CD4-positive, alpha-beta T cell treated with Interleukin-1 beta for 1 hour (primary cell): ENCODE measurements at places on chromosomes 5 and 9.

GRCh38 chr9:137077010-137077747 is at the start of gene UAP1L1:
Gene UAP1L1, plus strand, starts transcription at chr9:137077517. Its CDS starts 16 bp downstream, at chr9:137077533.
- DNase-seq, result peak; percentile 70

DNA sequence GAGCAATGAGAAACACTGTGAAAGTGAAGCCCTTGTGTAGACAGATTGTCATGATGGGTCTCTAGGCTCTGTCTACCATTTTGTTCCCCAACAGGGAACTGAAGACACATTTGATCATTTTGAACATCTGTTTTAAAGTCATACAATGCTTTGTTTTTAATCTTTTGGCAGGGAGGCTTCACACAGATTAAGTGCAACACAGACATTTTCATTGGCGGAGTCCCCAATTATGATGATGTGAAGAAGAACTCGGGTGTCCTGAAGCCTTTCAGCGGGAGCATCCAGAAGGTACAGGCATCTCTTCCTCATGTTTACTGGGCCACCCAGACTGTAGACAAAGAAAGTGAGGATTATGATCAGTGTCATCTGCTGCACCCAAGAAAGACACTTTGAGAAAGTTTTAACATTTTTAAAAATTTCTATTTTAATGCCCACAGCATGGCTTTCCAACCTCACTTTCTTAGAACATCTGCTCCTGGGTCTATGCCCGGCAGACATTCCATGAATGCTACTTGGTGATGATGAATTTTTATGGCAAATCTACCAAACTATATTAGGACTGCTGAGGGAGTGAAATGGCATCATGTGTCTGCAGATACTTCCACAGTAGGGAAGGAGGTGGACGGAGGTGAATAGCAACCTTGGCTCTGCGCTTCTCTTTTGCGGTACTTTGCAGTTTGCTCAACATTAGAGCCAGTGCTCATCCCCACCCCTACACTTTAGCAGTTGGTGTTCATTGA is 121.3 kb downstream of the LIFR start:
- no peak for DNase-seq

DNA sequence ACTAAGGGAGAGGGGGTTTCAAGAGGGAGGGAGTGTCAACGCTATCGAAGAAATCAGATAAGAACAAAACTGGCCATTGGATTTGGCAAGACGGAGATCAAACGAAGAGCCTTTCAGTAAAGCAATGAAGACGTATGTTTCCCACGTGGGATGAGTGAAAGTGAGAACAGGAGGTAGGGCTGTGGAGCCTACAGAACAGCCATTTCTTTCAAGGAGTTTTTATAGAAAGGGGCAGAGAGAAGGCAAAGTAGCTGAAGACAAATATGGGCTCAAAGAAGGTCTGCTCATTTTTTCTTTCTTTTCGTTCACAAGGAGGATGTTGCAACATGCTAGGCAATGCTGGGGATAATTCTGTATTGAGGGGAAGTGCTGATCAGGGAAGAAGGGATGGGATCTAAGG is 98.3 kb downstream of the SUSD1 start:
- no peak for DNase-seq

DNA sequence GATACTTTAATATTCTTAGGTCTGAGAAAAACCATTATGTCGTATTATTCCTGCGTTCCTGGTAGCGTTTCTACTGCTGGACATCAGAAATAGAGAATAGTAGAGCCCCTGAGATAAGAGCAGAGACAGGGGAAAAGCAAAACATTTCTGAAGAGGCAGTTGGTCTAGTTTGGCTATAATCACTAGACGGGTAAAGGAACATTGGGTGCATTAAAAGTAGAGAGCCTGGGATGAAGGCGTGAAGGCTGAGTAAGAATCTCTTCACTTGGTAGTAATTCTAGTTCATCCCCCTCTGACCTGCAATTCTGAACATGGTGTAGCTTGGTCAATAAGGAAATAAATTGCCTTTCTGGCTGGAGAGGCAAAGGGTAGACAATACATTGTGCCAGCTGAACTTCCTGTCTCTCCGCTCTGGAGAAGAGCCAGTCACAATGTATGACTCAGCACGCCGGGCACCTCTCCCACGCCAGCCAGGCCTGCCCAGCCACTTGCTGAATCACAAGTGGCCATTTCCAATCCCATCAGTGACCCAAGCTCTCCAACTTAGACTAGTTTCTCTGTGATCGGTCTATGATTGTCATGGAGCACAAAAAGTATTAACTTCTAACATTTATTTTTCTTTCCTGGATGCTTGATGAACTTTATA is 75.4 kb downstream of the STK32A start:
- peak; percentile 48 for DNase-seq

DNA sequence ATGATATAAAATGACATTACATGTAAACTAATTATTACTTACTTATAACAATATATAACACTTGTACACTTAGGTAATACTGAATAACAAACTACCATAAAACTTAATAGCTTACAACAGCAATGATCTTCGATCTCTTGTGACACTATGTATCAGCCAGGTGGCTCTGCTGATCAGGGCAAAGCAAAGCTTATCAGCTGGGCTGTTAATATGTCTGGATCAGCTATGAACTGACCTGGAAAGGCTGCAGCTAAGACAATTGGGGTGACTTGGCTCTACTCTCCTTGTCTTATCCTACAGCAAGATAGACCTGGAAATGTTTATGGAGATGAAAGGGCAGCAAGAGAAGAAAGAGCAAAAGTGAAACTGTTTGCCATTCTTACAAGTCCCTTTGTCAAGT is 511.3 kb downstream of the TLR4 start:
- DNase-seq, result no peak

DNA sequence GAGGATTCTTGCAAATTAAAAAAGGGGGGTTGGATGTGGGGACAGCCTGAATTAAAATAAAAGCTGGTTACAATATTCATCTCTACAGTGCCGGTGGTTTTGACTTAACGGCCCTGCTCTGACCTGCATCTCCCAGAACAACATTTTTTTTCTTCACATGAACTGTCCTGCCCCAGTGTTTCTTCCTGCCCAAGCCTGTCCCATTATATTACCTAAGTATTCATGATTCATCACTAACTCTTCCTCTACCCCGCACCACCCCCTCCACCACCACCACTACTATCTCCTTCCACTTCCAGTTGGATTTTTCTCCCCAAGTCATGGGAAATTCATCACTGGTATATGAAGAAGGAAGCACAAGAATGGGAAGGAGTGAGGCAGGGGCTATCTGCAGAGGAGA is 90.1 kb downstream of the ZFAND5 start:
- DNase-seq, result no peak

GRCh38 chr9:91547081-91547480 is 123.4 kb upstream of the NFIL3 start:
- DNase-seq, result no peak

DNA sequence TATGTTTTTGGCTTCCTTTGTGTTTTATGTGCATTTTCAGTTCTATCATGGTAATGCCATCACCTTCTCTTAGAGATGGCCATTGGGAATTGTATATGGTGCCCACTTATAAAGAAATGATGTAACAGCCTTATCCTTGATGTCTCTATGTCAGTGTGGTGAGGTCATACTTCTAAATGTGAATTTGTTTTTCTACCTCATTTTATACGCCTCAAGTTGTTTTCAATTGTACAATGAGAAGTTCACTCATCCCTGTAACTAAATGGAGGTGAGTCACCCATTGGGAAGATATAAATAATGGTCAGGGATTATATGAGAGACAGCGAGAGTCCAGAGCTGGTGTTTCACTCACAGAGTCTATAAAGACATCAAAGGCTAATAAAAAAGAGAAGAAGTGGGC is 402.4 kb downstream of the AGTPBP1 start:
- no peak for DNase-seq

DNA sequence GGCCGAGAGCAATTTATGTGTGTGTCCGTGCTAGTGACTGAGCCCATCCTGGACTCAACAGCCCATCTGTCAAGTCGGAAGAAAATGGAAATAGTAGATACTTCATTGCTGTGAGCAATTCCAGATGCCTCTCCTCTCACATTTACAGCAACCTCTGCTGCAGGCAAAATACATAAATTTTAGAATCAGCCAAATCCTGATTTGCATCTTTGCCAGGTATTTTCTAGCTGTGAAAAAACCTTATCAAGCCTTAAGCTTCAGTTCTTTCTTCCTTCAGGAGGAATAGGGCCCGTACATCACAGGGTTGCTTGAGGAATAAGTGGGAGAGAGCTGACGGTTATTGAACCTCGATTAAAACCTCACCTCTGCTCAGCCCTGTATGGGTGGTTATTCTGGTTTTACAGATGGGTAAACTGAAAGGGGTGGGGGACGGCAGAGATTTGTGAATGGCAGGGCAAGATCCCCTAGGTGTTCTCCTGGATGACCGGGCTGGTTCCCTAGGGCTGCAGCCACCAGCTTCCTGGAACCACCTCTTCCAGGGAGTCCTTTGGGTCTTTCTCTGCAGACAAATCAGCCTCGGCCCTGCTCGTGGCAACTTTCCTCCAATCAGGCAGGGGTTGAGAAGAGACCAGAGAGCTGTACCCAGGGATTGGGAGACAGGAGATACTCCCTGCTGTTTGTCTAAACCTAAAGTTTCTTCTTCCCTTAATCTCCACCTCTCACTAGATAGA is 5.3 kb upstream of the MSX2 start:
- no peak for DNase-seq

GRCh38 chr9:89342948-89343347 is 24.6 kb downstream of the SECISBP2 start:
- no peak for DNase-seq

- DNase-seq, result no peak
Measured at GRCh38 chr9:93390953-93391515, 60.5 kb upstream of the FAM120A start.

GRCh38 chr9:89606049-89606623 is 1.3 kb downstream of the GADD45G start:
- peak; percentile 21 for DNase-seq

DNA sequence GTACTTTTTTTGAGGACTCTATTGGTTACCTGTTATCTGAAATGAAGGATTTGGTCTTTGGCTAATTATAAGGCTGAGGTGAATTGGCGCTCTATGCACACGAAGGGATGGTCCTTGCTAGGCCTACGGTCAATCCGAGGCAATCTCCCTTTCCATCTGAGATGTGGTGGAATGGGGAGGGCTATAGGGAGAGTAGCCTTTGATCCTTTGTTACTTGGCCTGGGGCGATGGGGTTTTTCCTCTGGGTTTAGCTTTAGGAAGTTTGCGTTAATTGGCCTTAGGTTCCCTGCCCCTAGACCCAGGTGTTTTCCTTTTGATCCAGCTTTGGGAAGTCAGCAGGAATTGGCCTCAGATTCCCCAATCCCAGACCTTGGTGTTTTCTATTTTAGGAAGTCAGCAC is 102.1 kb upstream of the C9orf72 start:
- no peak for DNase-seq

- no peak for DNase-seq
Measured at GRCh38 chr9:137427454-137428310, 4.5 kb downstream of the NOXA1 start.
